ENCODE measurements at places on chromosomes 1 and 21.

DNA sequence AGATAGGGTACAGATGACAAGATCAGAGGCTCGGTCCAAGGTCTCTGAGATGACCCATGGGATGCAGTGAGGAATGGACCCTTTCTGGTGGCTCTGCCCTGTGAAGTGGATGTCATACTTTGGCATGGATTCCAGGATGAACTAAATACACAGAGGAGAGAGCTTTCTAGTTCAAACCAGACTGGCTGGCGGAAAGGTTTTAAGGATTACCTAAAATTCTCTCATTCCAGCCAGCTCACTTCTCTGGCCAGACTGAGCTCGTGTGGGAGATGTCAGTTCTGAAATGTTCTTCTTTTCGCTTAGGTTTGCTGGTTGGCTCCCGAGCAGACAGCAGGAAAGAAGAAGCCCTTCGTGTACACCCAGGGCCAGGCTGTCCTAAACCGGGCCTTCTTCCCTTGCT, 6.2 kb downstream of the RNPEP start:
- DNase-seq: no peak

DNA sequence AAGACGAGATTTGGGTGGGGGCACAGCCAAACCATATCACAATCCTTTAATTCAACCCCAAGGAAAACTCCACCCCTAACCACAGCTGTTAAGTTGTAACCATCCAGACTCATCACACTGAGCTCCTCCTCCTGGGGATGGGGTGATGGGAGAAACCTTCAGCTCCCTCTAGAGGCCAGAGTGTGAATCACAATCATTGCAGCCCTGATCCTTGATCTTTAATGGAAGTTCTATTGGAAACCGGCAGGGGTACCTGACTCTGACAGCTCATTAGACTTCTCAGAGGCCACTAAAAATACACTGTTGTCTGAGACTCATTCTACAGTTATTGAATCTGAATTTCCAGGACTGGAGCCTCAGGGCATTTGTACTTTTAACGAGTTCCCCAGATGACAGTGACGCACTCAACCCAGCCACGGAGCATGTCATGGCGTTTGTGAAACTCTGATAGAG, 127.2 kb downstream of the IGSF21 start:
- DNase-seq: no peak

DNA sequence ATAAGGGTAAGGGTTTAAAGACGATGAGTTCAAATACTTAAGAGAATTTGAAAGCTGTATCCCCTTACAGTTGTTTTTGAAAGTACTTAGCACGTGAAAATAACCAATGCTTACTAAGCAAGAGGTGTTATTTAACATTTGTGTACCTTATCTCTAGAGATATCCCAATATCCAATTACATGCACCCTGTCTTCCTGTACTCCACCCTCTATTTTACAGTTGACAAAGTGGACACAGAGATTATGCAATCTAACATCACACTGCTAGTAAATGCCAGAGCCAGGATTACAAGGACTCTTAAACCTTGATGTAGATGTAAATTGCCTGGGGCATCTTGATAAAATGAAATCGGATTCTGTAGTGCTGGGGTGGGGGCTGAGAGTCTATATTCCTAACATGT, 72.0 kb downstream of the GDAP2 start:
- no peak for DNase-seq

DNA sequence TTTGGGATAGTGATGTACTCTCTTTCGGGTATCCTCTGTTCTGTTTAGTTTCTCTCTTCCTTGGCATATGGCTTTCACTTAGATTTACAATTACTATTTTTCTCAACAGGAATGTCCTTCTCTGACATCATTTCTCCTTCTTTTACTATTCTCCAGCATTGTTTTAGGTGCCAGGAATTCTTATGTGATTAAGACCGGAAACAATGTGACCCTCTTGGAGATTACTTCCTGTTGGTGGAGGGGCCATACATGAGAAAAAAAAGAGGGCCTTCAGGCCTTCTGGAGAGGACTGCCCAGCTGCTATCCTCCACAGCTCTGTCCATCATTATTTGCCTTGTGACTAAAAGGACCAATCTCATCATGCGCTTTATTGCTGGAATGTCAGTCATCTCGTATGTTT, 50.4 kb upstream of the ADAMTS5 start:
- DNase-seq: no peak

- no peak for DNase-seq
Measured at GRCh38 chr1:148379697-148380096, 103.4 kb downstream of the PPIAL4G start.

DNA sequence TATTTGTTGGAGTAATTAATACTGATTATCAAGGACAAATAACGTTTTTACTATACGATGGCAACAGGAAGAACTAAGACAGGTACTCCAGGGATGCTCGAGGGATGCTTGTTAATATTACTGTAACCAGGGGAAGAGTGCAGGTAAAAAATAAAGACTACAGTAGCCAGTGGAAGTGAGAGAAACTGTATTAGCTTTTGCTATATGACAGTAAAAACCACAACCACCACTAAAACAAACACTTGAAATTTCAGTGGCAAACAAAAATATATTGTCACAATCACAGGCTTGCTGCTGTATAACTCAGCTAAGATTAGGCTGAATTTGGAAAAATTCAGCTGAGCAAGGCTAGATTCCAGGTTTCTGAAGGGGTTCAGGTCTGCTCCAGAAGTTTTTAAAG, 812.6 kb upstream of the ADGRL4 start:
- no peak for DNase-seq

- no peak for DNase-seq
Measured at GRCh38 chr1:115826628-115827027, 14.3 kb downstream of the NHLH2 start.

DNA sequence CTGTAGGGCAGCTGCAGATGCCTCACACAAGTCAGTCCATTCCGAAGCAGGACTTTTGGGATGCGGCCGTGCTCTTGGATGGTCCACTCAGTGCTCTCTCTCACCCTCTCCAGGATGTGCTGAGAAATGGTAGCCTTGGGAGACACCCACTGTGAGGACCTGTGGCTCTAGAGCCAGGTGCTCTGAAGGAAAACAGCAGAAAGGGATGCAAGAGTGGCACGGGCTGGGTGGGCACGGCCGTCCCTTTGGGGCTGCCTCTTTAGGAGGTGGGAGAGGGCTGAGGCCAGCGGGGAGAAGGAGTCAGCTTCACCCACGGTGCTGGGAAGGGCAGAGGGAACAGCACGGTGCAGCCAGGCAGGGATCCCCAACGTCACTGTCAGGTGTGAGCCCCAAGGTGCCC, 106.1 kb downstream of the RIPK4 start:
- DNase-seq: no peak

DNA sequence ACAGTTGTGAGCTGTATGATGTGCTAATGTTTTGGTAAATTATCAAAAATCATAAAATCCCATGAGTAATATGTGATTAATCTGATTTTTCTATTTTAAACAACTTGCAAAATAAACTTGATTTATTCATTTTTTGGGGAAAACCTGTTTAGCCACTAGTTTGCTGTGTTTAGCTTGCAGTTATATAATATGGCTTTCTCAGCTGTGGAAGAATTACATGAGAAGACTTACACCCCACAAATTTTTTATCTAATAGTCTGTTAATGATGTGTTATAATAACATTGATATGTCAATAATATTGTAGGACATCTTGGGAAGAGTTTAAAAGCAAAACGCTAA, 2.4 kb upstream of the ERRFI1 start:
- no peak for DNase-seq

GRCh38 chr21:35203093-35203977, 154.2 kb upstream of the RUNX1 start:
- no peak for DNase-seq

- DNase-seq: no peak
Measured at GRCh38 chr1:190658907-190659306, 181.2 kb upstream of the BRINP3 start.

- DNase-seq: no peak
Measured at GRCh38 chr21:14737284-14737691, 191.2 kb upstream of the SAMSN1 start.

- no peak for DNase-seq
Measured at GRCh38 chr1:7528386-7529198, 242.5 kb upstream of the VAMP3 start.

GRCh38 chr1:8818325-8818775, 910 bp upstream of the RERE start:
- DNase-seq: no peak

DNA sequence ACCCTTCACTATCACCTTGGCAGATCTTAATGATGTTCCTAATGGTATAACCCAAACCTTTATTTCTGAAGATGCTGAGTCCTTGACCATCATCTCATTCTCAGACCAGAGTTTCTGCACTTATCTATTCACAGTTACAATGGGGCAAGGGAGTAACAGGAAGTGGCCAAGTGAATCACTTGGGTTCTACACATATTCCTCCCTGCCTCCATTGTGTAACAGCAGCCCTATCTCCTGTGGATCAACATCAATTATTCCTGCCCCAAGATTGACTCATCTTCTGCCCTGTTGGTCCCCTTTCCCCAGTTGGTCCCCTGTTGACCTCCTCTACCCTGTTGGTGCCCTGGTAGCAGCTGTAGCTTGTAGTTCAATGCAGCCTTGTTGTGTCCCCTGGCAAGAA, 10.3 kb upstream of the S100A7 start:
- no peak for DNase-seq

DNA sequence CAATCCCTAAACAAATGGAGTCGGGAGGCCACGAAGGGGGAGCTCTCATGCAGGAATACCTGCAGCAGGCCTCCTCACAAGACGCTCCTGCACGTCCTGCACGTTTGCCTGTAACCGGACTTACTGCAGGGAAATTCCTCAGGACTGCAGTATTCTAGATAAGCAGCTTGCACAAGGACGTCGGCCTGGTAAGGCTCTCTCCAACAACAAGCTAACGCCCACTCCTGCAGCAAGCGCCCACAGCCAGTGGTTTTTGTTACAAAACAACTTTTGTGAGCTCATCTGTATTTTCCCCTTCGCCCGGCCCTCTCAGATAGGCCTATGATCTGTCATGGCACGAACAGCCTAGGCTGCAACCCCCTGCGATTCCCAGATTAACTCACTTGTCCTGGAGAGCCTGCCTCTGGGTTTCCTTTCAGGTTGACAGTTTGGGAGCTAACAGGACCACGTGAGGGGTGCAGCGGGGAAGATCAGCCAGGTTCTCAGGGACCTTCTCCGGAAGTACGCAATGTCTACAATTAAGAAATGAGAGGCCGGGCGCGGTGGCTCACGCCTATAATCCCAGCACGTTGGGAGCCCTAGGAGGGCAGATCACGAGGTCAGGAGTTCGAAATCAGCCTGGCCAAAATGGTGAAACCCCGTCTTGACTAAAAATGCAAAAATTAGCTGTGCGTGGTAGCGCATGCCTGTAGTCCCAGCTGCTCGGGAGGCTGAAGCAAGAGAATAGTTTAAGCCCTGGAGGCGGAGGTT, 921 bp upstream of the MIB2 start:
- DNase-seq: no peak

- no peak for DNase-seq
Measured at GRCh38 chr1:151978922-151979321, 14.7 kb downstream of the S100A10 start.

DNA sequence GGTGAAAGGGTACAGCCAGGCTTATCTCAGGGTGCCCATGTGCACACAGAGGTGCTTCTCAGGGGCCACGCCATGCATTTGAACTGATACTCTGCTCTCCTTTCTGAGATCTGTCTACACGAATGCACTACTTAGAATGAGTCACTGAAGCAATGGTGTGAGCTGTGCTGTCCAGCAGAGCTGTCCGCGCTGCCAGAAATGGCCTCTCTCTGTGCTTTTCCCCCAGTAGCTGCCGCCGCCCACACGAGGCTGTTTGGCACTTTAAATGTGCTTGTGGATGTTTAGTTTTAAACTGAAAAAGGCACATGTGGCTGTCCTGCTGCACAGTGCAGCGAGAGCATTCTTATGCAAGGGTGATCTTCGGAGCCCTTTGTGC, 87.1 kb upstream of the COL6A1 start:
- no peak for DNase-seq

DNA sequence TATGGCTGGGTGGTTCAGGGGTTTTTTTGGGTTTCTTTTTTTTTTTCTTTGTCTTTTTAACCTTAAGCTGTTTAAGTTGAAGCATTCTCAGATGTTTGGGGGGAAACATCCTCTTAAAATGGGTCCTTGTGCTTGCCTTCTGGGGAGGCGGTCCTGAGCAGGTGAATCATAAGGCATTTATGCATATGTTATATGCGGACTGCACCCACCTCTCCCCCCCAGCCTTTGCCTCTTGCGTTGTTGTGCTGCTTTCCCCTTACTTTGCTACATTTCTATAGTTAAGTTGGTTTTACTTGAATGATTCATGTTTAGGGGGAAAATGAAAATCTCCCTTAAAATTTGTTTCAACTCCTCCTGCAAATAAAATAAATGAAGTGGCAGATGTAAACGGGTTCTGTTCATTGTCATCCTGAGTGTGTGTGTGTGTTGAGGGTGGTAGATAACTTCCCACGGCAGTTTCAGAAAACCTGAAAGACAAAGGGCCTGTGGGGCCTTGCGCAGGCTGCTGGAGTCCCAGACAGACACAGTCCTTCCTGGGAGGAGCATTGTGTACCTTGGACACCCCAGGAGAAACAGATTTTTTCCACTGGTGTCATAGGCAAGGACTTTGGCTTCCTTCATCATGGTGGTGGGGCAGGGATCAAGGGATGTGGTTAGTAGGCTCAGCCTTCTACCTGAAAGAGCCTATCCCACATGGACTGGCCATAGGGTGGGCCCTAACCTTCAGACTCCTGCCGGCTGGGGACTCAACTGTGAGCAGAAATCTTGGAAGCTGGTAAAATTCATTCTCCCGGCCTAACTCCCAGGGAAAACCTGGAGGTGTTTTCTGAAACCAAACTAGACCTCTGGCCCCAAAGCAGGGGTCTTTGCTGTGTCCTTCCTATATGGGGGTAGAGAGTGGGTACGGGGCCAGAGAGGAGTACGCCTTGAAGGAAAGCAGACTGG, 926 bp upstream of the SH3D21 start:
- DNase-seq: peak; percentile 55

DNA sequence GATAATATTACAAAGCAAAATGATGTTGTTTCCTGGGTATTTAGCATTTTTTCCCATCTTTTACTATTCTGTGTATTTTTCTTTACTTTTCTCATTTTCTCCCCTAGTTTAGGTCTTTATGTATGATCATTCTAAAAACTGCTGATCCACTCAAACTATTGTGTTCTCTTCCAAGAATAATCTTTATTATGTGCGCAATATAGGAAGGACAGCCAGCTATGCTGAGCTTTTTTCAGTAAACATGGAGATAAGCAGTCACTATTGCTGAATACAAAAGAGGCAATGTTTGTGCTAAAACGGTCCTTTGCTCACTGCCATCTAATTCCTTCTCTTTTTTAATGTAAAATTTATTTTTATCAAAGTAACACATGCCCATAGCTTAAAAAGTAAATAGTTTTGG, 6.7 kb upstream of the PTBP2 start:
- DNase-seq: no peak

GRCh38 chr1:16972189-16972895, 8.1 kb downstream of the MFAP2 start:
- no peak for DNase-seq

- no peak for DNase-seq
Measured at GRCh38 chr1:236908669-236909068, 95.6 kb downstream of the MT1HL1 start.

DNA sequence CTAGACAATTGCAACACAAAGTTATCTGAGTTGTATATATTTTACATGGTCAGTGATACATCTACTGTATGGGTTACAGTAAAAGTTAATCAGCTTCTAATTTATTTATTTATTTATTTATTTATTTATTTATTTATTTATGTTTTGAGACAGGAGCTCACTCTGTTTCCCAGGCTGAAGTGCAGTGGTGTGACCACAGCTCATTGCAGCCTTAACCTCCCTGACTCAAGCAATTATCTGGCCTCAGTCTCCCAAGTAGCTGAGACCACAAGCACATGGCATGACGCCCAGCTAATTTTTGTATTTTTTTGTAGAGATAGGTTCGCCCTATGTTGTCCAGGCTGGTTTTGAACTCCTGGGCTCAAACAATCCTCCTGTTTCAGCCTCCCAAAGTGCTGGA, 241.6 kb downstream of the PTPRC start:
- DNase-seq: no peak
